SW480 (cell line): ENCODE measurements at places on chromosomes 1 and 21.

DNA sequence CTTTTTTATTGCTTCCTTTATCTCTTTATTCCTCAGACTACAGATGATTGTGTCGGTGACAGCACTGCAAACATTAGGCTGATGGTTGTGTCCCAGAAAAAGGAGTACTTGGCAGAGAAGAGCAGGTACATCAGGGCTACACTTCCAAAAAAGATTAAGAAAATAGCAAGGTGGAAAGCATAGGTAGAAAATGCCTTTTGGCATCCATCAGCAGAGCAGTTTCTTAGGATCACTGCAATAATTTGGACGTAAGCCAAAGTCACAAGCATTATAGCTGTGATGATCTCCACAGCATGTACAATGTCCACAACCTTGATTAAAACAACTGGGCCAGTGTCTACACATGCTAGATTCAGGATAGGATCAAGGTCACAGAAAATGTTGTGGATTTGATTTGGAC, 5.9 kb downstream of the OR6K2 start:
- no peak for DNase-seq

- peak; percentile 55 for DNase-seq
Measured at GRCh38 chr1:225451340-225451739, 23.5 kb upstream of the LBR start.

DNA sequence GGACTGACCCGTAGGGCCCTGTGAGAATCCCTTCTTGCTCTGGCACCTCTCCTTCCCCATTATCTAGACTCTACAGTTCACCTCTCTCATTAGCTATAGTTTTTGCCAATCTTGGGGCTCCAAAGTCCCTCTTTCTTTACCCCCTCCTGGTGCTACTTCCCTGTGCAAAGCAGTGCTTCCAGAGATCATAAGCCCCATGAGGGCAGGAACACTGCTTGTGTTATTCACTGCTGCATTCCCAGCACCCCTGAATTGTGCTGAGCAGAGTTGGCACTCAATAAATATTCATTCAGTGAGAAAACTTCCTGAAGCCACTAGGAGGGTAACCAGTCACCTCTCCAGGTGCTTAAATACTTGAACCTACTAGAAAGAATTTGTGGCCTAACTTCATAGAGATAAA, 2.1 kb upstream of the H3-3A start:
- no peak for DNase-seq

DNA sequence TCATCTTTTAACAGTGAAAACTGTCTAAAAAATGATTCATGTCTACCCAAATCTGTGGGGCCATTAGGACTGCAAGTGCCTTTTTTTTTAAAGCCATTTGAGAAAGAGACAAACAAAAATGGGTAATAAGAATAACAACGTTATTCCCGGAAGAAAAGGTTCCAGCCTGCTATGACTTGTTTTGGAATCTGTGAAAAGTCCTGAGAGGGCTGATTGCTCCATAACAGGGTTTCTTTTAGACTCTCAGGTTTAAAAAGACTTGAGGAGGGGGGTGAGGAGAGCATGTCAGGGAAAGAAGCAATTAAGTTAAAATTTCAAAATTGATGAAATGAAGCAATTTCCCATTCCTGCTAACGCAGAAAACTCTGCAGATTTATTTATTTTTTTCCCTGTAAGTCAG, 56.4 kb downstream of the CACHD1 start:
- no peak for DNase-seq

- no peak for DNase-seq
Measured at GRCh38 chr1:94597701-94598100, 56.1 kb upstream of the F3 start.

DNA sequence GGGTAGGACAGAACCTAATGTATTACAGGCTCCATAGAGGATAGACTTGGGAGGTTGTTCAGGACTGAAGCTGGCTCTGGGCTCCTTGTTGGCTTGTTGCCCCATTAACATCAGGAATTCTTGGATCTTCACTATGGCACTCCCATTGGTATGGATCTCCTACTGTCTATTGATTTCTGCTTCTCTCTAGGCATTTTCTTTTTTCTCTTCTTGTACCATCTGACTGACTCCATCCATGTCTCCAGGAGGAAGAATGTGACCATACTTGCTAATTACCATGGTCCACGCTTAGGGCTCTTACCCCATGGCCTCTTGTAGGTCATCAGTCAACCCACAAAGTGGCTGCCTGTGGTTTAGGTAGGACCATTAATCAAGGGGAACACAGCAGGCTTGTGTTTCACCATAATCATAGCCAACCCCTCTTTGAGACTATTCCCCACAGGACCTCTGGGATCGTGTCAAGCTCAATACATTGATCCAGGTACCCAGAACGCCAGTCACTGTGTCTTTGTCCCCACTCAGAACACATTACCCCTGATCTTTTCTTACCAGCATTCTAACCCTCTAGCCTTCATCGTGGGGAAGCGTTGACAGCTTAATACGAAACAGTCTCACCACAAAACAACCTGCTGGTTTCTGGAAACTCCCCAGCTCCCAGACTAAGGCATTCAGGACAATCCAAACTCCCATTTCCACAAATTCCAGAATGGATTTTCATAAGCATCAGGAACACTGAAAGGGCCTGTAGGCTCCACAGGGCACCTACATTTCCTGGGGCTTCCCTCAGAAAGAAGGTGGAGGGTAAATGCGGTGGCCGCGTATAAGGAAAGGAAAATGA, 97.1 kb downstream of the ETS2 start:
- DNase-seq: no peak

DNA sequence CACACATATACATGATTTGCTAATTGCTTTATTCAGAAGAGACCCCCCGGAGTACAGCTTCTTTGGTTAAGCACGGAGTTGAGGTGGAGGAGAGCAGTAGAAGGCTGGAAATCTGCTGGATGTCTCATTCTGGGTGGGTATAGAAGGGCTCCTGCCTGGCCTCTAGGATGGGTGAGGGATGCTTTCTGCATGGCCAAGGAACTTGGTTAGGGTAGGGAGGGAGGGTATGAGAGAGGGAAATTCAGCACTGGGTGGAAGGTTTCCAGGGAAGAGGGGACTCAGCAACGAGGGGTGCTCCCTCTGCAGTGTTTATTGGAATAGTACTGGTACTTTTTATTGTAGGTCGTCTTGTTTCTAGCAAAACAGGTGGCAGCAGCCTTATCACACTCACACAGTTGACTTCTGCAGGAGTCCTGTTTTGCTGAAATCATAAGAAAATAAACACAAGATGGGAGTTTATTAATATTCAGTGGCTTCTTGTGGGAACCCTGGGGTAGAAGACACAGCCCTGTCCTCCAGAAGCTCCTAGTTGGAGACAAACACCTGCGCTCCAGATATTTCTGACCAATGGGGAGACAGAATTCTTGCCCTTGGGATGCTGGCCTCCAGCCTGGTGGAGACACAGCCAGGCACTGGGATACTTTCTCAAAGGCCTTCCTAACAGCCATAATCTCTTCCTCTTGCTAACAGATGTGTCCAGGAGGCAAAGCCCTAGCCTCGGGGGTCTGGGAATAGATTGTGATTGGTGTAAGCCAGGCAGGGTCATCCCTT, 3.8 kb downstream of the PLA2G2A start:
- DNase-seq: no peak

DNA sequence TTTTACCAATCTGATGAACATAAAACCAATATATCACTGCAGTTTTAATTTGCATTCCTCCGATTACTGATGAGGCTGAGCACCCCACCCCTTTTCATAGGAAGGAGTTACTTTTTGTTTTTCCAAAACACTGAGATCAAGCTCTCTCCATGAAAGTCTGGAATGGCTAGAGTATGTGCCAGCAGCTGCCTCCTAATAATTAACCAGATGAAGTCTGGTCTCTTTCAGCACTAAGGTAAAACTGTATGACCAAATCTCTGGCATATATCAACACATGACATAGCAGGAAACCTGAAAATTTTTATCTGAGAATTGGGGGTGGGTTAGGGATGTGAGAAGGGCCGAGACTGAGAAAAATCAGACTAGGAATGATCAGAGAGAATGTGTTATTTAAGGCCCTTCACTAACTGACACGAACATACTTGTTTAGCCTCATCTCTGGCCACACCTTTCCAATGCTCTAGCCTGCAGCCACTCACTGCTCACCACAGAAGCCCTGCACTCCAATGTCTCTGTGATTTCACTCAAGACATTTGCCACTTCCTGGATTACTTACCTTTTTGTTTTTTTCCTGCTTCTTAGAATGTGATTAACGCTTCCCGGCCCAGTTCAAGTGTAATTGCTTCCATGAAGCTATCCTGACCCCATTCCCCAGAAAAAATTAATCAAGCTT, 34.7 kb downstream of the WASF2 start:
- DNase-seq: no peak

GRCh38 chr1:155453141-155453540, 109.5 kb downstream of the ASH1L start:
- DNase-seq: no peak

DNA sequence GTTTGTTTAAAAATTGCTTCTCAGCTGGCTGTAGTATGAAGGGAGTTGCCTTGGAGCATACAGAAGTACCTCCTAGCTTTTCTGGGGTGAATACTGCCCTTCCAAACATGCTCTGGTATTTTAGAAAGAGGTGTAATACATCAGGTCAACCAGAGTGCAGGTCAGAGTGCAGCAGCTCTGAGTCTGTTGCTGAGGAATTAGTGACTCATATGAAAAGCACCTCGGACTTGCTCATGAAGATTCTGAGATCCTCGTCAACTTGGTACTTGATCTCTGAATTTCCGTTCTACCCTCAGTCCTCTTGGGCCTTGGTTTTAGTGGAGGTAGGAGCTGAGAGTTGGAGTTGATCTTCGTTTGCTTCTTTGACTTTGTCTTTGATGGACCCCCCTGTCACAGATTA, 67.3 kb downstream of the NOS1AP start:
- DNase-seq: peak; percentile 61

DNA sequence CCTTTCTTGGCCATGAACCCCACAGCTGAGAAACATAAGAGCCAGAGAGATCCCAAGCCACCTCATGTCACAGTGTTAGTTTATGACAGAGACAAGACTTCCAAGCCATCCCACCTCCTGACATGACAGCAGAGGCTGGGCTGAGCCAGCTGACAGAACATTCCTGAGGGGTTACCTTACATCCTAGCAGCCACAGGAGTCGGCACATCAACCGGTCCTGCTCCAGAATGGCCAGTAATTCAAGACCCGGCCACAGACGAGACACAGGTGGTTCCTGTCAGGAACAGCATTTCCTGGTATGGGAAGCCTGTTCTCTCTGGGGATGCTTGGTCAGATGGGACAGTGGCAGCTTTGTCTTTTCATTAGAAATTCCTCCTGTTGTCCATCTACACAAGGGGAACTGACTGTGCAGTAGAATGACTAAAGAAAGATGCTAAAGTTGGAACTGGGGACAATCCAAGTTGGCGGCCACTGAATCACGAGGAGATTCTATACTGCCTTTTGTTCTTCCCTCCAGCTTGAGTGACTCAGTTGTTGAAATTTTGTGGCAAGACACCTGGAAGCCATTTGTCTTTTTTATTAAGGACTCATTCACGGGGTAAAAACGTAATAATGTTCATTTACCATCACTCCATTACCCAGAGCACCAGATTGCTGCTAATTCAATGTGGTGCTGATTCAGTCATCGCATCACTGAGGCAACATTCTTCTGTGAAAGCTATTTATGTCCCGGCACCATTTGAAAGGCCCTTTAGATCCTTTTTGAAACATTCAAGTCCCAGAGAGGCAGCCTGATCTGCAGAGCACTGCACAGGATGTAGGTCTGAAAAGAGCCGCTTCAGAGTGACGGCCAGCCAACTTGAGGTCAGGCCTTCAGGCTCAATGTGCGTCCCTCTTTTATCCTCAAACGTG, 37.2 kb upstream of the NPL start:
- peak; percentile 54 for DNase-seq
